Stimulated activated CD8-positive, alpha-beta memory T cell treated with anti-CD3 and anti-CD28 coated beads, Interleukin-4, amount 100 ng/mL, for 1 hour (primary cell): ENCODE measurements at places on chromosomes 4 and X.

- no peak for DNase-seq
These were observed 1.3 kb upstream of the MRFAP1 start for GRCh38 chr4:6639137-6639680.

DNA sequence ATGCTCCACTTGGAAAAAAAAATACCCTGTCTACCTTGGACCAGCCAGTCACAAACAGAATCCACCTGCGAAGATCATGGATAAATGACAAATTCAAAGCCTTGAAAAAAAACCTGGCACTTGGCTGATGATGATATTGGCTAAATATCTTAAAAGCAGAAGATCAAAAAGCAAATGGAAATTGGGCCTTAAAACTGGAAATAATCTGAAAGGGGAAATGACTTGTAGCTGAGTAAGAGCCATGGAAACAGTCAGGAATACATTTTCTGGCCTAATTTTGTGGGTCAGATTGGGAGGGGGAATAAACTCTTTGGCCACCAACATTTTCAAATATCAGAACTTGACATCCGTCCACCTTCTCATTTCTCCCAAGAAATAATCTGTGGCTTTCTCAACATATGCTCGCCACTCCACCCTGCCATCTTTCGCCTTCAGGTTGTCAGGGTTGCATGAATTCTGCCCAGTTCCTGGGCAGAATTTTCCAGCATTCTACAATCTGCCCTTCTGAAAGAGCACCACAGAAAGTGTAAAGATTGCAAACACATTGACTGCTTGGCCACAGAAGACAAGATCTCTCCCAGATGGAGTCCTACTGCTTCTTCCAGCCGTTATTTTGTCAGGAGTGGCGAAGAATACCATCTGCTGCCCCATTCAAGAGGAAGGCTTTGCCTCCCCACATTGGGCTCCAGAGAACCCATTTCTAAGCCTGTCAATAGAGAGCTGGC is 1.7 kb upstream of the NDP start:
- DNase-seq: no peak

- no peak for DNase-seq
These were observed 269.9 kb upstream of the FAT4 start for GRCh38 chr4:125044886-125045285.

DNA sequence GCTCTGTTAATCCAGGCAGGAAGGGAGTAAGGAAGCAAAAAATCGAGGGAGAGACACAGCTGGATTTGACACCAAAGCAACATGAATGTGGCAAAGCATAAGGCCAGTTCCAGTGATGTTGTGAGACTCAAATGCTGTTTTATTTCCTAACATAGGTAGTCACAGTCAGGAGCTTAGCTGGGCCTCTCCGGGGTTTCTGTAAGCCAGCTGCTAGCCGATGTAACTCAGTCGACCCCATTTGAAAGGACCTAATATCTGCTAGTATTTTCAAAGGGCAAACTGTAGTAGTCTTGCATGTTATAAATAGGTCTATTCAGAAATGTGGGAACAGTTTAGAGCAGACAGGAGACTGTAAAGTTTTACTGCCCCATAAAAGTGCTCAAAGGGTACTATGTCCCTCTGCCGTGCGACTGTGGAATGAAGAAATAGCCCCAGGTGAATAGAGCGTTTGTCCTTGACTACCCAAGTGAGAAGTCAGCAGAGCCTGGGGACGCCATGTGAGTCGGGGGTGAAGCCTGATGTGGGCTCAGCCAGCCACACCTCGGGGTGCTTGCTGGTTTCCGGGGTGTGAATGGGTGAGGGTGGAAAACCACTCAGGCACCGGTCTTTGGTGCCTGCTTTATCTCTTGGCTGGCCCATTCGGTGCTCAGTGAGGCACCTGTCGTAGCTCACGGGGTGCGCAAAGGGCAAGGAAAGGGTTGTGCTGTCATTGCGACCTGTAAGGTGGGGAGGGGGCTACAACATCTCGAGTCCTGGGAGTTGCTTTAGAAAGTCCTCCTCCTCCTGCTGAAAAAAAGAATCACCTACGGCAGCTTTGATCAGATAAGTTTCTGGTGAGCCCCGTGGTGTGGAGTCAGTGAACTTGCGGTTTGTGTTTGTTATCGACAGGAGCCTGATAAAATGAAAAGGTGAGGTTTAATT is 745 bp downstream of the TRIM2 start:
- DNase-seq: no peak

DNA sequence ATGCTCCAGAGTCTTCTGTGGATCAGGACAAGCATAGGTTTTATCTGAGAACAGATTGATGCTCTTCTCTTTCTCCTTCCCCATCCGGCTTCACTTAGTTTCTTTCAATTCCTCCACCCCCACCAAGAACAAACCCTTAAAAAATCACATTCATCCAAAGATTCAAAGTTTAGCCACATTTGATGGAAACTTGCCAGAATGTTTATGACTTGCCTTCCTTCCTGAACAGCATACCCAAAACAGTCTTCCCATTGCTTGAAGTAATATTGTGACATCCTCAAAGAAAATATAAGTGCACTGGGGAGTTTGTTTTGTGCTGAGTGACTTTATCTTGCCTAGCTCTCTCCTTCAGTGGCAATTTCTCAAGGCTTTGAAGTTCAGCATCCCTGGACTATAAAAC is 83.0 kb downstream of the MAGEB17 start:
- DNase-seq: no peak

DNA sequence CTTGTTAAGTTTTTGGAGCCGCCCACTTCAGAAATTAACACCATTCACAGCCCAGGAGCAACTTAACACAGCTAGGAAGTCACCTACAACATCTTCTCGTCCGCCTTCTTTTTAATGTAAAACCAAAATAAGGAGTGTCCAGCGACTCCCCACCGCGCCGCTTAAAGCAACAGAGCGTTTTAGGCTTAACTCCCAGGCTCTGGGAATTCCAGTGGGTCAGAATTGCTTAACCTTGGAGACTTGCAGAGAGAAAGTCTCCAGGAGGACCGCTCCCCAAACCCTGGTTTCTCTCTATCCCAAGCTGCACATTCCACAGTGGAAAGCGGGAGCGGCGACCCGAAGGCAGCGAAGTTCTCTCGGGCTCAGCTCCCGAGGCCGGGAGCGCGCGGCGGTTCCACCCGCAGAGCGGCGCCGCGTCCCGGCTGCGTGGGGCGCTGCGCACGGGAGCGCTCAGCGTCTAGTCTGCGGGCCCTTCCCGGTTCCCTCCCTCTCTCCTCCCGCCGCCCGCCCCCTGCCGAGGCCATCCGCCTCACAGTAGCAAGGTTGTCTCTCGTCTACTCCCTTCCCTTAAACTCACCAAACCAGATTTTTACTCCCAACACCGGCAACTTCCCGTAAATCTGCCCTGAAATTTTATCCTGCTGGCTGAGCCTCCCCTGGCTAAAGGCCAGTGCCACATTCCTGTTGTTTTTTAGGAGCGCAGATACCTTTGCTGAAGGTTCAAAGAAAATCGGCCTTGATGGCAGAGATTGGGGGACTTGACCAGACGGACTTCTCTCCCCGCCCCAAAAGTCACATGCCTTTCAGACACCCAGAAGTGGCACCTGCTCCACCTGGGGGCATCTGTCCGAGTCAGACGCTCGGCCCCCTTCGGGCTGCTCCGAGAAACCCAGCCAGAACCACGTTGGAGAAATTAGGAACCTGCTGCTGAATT is at the start of gene RBM47:
Gene RBM47, minus strand, starts transcription at position 464 of the 934 bp plus-strand sequence. CDS start 190,971 bp downstream, outside the sequence.
- DNase-seq: no peak

DNA sequence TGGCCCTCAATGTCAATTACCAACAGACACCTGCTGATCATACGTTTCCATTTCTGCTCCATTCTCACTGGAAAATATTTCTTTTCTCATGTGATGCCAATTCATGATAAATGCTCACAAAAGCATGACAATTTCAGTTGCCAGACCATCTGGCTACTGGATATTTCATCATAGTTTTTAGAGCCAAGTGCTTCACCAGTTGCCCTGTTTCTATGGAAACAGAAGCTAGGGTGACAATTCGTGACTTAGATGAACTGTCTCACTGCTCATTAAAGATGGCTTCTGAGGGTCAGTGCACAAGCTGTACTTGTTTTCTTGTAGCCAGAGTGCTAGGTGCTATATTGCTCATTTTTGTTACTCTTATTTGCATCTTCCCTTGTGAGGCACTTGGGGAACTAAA is 184.9 kb downstream of the COMMD8 start:
- DNase-seq: no peak

GRCh38 chr4:102722740-102723139 is 38.0 kb downstream of the MANBA start:
- no peak for DNase-seq

DNA sequence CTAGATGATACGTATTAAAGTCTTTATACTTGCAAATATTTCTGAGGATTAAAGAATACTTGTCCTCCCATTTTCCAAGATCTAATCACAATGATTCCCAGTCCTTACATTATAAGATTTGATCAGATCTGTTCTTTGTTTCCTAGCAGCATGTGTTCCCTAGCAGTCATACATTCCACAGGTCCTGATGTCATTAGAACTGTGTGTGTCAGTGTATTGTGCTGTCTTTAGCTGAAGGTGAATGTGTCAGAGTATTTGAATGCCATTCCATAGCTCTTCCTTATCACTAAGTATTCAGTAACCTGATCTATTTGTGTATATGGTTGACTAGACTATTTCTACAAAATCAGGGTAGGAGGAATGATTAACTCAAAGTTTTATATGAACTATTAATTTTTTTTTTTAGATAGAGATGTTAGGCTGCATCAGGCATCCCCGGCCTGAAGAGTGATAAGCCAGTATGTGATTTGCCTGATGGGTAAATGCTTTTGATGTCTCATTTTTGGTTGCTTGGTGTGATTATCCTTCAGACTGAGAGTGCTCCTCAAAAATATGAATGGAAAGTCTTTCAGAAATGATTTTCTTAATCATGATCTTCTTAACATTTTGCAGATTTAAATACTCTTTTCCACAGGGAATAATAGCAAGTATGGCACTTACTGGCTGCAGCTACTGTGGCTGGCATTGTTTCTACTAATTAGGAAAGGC is 4.4 kb downstream of the ADGRL3 start:
- DNase-seq: no peak

- DNase-seq: no peak
These were observed 16.4 kb downstream of the NSDHL start for GRCh38 chrX:152847281-152847680.

DNA sequence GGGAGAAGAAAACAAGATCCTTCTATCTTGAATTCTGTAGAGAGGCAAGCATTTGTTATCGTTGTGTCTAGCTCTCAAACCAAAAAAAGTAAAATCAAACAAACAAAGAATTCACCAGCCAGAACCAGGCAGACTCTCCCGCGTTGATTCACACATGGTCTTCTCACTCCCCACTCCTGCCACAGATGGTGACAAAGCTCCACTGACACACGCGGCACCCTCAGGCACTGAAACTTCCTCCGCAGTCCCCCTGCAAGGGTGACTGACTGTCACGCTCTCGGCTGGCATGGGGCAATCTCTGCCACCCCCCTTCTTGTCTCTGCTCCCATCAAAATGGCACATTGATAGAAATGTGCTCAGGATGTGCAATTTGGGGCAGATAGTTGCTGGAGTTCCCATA is 304.9 kb downstream of the DHX15 start:
- no peak for DNase-seq

GRCh38 chrX:107691024-107691448 is 62.7 kb downstream of the PRPS1 start:
- no peak for DNase-seq

DNA sequence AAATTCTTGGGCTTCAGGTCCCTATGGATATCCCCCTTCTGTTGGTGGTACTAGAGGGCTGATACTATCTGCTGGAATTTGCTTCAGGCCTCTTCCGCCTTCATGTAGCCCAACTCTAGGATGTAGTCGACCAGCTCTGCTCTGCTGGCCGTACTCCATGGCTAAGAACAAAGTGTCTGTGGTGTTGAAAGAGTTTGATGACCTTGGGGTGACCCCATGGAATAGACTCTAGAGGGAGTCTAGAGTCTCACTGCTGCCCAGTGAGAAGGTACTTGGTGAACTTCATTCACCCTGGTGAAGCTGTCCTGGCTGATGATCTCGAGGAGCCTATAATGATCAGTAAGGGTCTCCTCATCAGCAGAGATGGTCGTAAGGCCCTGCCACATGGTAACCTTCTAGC is 11.7 kb downstream of the SOWAHB start:
- no peak for DNase-seq

DNA sequence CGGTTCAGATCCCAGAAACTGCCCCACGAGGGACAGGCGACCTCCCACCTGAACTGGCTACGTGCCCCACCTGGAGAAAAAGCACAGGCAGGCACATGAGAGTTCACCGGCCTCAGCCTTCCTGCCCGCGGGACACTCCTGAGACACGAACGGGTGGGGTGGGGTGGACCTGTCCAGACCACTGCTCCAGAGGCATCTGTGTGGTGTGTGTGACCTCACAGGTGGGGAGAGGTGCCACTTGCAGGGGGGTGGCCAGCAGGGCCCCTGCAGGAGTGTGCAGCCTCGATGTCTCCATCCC is 18.5 kb downstream of the NELFA start:
- no peak for DNase-seq

DNA sequence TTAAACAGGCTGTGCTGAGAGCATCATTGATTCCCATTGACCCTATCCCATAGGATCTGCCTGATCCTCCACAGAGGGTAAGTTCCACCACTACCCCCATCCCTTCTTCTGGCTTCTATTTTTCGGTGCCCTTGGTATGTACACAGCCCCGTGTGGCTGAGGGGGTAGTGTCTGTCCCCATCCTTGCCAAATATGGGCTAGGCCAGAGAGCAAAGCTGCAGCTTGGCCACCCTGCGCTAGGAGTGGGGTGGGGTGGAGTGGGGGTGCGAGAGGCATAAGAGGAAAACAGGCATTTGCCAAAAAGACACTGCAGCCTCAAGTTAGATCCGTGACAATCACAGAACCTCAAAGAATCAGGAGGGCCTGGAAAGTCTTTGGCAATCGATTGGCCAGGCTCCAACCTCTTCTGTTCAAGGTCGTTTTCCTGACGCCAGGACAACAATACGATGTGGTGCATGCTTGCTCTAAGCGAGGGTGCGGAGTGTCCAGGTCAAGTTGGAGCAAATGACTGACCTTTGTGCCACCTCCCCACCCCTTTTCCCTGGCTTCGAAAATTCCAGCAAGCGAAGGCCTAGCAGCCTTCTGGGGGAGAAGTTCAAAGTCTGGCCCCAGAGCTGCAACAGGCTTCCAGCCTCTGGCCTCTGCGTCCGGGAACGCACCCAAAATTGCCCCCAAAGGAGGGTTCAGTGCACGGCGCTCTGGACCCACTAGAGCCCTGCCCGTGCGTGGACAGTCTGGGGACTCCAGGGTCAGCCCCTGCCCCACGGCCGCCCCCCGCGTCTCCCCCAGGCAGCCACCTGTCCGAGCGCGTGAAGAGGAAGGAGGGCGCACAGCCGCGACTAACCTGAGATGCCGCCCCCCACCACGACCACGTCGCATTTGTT is 598 bp downstream of the MAOB start:
- no peak for DNase-seq

GRCh38 chrX:136210806-136211205 is 40.4 kb downstream of the MAP7D3 start:
- no peak for DNase-seq

DNA sequence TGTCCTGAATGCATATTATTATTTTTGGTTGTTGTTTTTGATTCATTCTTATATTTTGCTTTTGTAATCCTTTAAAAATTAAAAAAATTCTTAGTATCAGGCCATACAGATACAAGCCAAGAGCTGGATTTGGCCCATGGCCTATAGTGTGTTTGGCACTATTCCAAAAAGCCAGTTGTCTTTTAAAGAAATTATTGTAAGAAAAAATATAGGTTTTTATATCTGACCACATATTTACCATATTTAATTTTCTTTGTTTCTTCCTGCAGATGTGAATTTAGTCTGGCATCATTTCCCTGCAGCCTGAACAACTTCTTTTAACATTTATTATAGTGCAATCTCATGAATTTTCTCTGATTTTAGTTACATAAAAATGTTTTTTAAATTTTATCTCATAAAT is 652.8 kb upstream of the NR3C2 start:
- DNase-seq: no peak
